ENCODE measurements at places on chromosomes 7 and 10.

- no peak for ATAC-seq
- H3K4me3 ChIP-seq: no peak overlapping the region
- H3K27ac ChIP-seq: no peak overlapping the region
- H3K4me1 ChIP-seq: no peaks in the 10 kb centered on the region
Measured at GRCh38 chr7:43864126-43864525, 5.2 kb downstream of the MRPS24 start.

GRCh38 chr7:683526-684205 is 42.8 kb upstream of the DNAAF5 start:
- no peak overlapping the region for H3K27ac ChIP-seq
- H3K4me1 ChIP-seq: no peaks in the 10 kb centered on the region
- H3K36me3 ChIP-seq: no peaks in the 10 kb centered on the region
- ATAC-seq: no peak
- H3K4me3 ChIP-seq: no peak overlapping the region

DNA sequence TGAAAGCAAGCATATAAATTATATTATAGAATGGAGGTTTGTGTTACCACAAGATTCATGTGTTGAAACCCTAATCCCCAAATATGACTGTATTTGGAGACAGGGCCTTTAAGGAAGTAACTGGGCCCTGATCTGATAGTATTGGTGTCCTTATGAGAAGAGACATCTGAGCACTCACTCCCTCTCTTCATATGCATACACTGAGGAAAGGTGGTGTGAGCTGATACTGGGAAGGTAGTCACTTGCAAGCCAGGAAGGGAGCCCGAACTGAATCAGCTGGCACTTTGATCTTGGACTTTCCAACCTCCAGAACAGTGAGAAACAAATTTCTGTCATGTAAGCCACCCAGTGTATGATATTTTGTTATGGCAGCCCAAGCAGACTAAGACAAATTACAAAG is 66.9 kb upstream of the RHOBTB1 start:
- ATAC-seq: no peak
- no peaks in the 10 kb centered on the region for H3K27me3 ChIP-seq
- no peak overlapping the region for H3K27ac ChIP-seq
- H3K36me3 ChIP-seq: no peaks in the 10 kb centered on the region
- H3K4me1 ChIP-seq: no peaks in the 10 kb centered on the region

DNA sequence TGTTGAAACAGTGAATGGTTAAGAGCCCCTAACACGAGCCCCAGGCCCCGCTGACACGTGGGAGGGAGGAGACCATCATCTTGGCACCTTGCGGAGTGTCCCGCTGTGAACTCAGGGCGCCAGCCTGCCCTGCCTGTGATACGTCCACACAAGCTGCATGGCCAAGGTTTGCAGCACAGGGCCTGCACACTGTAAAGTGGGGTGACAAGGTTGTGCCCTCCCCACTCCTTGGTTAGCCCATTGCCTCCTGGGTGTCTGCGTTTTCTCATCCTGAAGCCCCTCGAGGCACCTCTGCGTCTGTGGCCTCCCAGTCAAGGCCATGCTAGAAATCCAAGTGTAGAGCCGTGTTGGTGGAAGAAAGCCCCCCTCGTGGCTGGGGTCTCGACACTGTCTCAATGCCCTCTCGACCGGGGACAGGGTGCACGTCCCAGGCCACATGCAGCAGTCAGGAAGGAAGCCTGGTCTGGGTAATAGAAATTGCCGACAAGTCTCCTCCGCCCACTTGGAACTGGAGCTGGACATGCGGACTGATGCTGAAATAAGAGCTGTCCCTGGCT is 192.1 kb downstream of the DNAJB6 start:
- no peak overlapping the region for H3K4me3 ChIP-seq
- no peaks in the 10 kb centered on the region for H3K36me3 ChIP-seq
- ATAC-seq: no peak
- peaks cover 40% of the 10 kb centered on the region for H3K27me3 ChIP-seq

DNA sequence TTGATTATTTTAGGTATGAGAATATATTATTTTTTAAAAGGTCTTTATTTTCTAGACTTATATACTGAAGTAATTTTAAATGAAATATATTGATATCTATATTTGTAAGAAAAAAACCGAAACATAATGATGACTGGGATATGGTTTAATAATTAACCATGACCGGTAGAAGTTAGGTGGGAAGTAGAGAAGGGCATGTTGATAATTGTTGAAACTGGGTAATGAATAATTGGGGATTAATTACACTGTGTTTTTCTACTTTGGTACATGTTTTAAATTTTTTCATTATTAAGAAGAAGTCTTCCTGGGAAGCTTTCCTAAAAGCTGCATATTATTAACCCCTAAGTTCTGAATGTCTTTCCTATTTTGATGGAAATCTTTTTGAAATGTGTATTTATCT is 16.3 kb downstream of the TSPAN12 start:
- H3K27me3 ChIP-seq: no peaks in the 10 kb centered on the region
- H3K4me1 ChIP-seq: no peaks in the 10 kb centered on the region
- H3K27ac ChIP-seq: no peak overlapping the region
- H3K36me3 ChIP-seq: no peaks in the 10 kb centered on the region

DNA sequence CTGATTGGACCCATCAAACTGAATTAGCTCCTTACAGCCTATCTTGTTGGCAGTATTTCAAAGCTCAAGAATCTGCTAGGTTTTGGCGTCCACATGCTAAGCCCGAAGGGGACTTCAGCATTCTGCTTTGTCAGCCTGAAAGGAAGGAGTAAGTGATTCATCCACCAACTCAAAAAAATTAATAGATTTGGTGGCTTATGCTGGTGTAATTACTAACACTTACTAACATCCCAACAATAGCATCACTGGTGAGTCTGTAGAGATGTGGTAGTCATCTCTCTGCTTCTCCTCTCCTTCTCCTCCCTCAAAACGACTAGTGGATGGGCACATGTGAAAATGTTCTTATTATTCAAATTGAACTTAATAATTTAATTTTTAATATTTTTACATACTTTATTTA is 53.8 kb upstream of the EGR2 start:
- H3K27me3 ChIP-seq: peaks cover 4% of the 10 kb centered on the region
- ATAC-seq: no peak
- H3K4me3 ChIP-seq: no peak overlapping the region
- H3K27ac ChIP-seq: no peak overlapping the region
- H3K4me1 ChIP-seq: no peaks in the 10 kb centered on the region

- H3K27ac ChIP-seq: no peak overlapping the region
- ATAC-seq: no peak
- H3K4me1 ChIP-seq: no peaks in the 10 kb centered on the region
- H3K36me3 ChIP-seq: peaks cover 5% of the 10 kb centered on the region
Measured at GRCh38 chr10:126013489-126014281, 117.3 kb downstream of the FANK1 start.

- H3K27me3 ChIP-seq: no peaks in the 10 kb centered on the region
- ATAC-seq: no peak
- no peak overlapping the region for H3K27ac ChIP-seq
- no peaks in the 10 kb centered on the region for H3K36me3 ChIP-seq
- H3K4me3 ChIP-seq: peak overlapping the region; percentile 100
- peaks cover 61% of the 10 kb centered on the region for H3K4me1 ChIP-seq
Measured at GRCh38 chr10:133306941-133307379, 1.7 kb downstream of the TUBGCP2 start.

All from gastroesophageal sphincter (tissue), 4 donors.